ENCODE measurements at places on chromosomes 12 and 14. TPM values are rescaled to one million over a fixed set of nuclear protein-coding genes. Genes with fewer than 3 reads are reported as not detected.

TMEM119 gene
- 0.06 TPM for total RNA-seq

ADGRD1 gene
- 0.38 TPM for total RNA-seq

ALG10B gene
- 4.9 TPM for total RNA-seq

SRSF5 gene
- 372 TPM for total RNA-seq

TRIAP1 gene
- 75.5 TPM for total RNA-seq

TMEM229B gene
- 0.19 TPM for total RNA-seq

SERPINA10 gene
- total RNA-seq: not detected

ACOT6 gene
- total RNA-seq: not detected
